Right cardiac atrium (tissue), 5 donors: ENCODE measurements at places on chromosomes 5 and 9. TPM values are rescaled to one million over a fixed set of nuclear protein-coding genes. Genes with fewer than 3 reads are reported as not detected.
A peak's percentile ranks its signal among the peaks of the same experiment; 100 is the strongest.

DNA sequence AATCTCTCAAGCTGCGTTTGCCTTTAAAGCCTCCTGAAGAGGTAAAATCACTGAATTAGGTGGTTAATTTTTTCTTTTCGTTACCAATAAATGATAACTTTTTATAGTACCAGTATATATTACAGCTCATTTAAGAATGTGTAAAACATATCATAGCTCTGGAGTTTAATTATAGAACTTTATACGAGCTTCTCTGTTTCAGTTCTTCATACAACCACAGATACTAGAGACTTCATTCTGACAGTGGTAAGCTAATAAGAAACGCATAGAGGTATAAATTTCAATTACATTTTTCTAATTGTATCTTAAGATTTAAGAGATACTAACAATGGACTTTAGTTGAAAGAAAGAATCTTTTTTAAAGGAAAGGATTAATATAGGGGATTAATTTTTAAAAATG is 73.9 kb downstream of the PBX3 start:
- no peak for DNase-seq

DNA sequence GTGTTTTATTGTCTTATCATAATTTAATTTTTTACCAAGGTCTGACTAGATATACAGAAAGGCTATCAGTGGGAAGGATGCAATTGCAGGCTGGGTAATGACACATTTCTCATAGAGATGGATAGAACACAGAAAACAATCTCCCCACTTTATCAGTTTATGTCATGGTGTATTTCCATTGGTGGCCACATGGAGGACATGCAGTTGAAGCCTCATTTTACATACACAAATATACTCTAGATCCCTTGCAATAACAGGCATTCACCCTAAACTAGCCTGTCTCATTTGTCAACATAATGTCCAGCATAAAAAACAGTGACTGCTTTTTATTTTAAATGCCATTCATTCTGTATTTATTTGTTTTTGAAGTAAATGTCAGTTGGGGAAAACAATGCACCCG is 526.3 kb downstream of the GABRG2 start:
- no peak for DNase-seq

GRCh38 chr9:75181750-75182149 is 93.4 kb downstream of the OSTF1 start:
- no peak for DNase-seq

- no peak for DNase-seq
These were observed 26.4 kb downstream of the TMOD1 start for GRCh38 chr9:97527626-97528528.

DNA sequence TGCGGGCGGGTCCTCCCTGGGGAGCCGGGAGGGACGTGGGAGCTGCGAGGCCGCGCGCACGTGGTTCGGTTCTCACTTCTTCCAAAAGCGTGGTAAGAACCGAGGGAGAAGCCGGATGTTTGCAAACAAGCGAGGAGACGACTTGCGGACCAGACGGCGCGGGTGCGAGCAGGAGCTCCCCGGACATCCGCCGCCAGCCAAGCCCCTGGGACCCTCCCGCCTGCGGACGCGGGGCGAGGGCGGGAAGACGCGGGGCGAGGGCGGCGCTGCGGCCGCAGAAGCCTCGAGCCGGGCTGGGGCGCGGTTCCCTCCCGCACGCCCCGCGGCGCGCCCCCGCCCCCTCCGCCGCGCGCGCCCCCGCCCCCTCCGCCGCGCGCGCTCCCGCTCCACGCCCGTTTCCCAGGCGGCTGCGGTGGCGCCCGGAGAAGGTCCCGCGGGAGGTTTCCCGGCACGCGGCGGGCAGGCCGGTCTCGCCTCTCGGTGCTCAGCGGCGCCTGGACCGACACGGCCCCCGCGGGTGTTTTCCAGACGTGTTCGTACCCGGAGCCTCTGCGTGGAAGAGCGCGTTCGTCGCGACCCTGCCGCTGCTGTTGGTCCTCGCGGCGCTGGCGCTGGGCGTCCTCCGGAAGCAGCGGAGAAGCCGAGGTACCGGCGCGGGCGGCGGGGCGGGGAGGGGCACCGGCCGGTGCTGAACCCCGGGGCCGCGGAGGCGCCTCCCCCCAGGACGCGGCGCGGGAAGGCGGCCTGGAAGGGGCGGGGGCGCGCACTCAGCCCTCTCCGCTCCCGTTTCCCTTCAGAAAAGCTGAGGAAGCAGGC is 12.8 kb downstream of the BTNL9 start:
- DNase-seq, result no peak

DNA sequence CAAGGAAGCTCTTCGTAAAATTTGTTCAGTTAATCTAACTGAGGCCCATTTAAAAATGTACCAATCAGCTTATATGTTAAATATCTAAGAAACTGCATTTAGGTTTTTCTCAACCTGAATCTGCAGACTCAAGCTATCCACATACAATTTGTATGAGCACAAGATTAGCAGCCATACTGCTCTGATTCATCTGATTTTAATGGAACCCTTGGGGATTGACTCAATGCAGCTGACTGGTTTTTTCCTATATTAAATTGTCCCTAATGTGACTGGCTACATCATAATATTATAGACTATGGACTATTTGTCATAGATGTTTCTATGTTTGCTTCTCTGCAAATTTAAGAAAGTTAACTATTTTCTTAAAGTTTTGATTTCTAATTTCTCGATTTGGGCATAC is 451.0 kb upstream of the TUSC1 start:
- no peak for DNase-seq

DNA sequence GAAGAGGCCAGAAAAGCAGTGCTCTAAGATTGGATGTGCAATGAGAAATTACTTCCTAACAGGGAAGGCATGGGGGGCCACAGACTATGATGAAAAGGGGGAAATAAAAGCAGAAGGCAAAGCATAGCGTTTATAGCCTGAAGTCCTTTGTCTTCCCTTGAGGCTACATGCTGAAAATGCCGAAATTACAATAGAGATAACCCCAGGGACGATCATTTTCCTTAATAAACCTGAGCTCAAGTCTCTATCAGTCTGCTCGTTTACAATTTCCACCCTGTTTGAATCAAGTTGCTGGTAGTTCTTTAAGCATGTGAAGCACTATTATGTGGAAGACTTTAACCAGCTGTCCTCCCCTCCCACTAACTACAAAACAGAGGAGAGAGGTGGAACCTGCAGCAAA is 60.4 kb downstream of the FREM1 start:
- DNase-seq, result no peak

GRCh38 chr5:181188700-181189362 is 16.2 kb downstream of the TRIM7 start:
- peak; percentile 76 for DNase-seq

DNA sequence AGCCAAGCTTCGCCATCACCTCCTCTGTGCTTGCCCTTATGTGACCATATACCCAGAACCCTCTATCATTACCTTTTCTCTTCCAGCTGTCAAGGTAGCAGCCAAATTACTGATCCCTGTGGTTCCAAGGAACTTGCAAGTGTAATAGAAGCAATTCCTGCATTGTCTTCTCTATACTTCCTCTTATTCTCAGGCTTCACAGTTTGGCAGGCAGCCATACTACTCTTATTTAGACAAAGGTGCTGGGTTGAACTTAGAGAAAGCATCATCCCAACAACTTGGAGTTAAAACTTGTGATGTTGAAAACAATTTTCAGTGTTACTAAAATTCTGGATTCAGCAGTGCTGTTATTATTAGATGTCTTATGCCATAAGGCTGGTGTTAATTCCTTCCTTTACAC is 93.2 kb downstream of the NLN start:
- DNase-seq, result no peak

DNA sequence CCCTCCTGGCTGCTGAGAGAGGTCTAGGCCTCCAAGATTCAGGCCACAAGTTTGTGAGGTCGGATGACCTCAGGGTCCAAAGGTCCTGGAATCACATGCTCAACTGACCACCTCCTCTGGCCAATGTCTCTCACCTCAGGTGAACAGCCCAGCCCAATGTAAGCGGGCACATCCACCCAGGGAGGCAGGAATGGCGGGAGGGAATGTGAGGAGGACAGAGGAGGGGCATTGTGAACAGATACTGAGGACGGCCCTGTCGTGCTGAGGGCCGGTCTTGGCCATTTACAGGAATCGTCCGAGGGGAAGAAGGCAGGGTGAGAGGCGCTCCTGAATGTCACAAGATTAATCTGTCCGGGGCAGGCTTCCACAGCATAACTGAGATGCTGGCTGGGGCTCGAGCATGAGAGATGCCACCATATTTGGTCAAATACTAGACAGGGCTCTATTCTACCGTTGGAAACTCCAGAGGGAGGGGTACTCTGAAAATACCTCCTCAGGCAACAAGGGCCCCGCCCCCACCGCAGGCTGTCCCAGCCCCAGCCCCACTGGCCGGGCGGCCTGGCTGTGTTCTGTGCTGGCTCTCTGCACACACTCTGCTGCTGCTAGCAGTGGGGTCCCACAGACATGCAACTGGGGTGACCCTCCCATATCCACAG is 1.5 kb upstream of the IL17B start:
- DNase-seq, result peak; percentile 78

DNA sequence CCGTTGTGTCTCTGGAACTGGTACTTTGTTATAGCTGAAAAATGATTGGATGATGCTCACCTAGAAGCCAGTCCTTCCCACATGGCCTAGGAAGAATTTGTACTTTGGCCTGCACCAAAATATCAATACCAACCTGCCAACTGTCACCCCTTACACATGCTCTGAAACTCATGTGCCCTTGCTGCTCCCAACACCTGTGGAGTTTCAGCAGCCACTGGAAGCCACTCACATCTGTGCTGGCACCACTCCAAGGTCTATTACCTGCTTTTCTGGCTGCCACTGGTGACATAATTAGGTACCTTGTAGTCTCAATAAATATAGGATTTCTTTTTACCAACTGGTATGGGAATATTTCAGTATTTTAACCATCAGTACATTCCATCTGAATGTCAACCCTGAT is 363.6 kb downstream of the SH3GL2 start:
- no peak for DNase-seq

DNA sequence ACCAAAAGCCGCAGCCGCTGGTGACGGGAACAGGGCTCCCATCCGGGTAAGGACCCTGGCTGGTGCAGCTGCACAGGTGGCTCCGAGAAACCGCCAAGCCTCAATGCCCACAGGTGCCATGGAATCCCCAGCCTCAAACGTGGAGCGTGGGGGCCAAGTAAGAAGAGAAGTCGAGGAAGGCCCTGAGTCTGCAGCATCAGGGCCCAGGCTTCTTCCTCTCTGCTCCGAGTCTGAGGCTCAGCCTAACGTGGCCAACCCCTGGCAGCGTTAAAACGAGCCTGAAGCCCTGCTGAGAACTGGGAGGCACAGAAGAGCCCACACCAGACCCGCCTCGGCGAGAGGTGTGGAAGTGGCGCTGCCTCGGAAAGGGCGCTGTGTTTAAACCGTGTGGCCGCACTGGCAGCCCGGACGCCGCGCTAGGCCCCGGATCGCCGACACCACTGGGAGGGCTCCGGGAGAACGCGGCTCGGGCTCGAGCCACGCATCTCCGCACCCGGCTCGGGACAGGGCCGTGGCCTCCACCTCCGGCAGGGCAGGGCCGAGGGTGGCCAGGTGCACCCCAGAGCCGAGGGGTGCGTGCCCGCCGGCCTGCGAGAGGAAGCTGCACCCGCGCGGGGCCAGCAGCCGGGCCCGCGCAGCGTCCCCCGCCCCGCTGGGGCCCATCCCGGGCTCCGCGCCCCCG is 730 bp downstream of the ZMYND19 start:
- DNase-seq, result no peak

- no peak for DNase-seq
These were observed 42.5 kb upstream of the MELK start for GRCh38 chr9:36530224-36530623.

DNA sequence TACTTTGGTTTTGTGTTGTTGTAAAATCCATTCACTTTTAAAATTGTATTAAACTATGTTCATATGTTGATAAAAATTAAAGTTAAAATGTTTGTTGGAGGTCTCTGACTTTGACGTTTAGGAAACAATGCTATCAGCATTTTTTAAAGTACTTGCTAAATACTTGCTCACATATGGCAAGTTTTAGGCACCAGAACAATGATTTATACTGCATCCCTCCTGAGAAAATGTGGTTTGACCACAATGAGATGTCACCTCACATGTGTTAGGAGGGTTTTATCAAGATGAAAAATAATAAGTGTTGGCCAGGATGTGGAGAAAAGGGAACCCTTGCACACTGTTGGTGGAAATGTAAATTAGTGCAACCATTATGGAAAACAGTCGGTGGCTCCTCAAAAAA is 180.8 kb downstream of the HSD17B3 start:
- DNase-seq, result no peak

DNA sequence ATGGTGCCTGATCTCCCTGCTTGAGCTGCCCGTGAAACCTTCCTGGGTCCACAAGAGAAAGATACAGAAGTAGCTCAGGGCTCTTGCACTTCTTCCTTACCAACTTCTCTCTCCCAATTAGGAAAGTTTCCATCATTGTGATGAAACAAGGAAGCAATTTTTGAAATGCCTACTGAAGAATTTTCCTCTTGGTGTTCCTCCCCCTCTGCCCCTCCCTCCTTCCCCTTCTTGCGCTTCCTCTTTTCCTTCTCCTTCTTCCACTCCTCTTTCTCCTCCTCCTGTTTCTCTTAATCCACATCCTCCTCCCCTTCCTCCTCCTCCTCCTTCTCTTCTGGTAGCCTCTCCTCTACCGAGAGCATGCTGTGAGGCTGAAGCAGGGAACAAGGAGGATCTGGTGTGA is 36.3 kb upstream of the OTULINL start:
- DNase-seq, result no peak

GRCh38 chr9:133998915-133999595 is 6.9 kb upstream of the VAV2 start:
- no peak for DNase-seq

FAM120A gene
- 42.3 TPM for polyA plus RNA-seq

CYLC2 gene
- polyA plus RNA-seq, result not detected

ADAMTS13 gene
- 4.6 TPM for polyA plus RNA-seq

TEK gene
- 10.2 TPM for polyA plus RNA-seq

LHX6 gene
- 2.9 TPM for polyA plus RNA-seq

SPATA31C1 gene
- polyA plus RNA-seq, result not detected
